ENCODE measurements at places on chromosomes 4 and X.

DNA sequence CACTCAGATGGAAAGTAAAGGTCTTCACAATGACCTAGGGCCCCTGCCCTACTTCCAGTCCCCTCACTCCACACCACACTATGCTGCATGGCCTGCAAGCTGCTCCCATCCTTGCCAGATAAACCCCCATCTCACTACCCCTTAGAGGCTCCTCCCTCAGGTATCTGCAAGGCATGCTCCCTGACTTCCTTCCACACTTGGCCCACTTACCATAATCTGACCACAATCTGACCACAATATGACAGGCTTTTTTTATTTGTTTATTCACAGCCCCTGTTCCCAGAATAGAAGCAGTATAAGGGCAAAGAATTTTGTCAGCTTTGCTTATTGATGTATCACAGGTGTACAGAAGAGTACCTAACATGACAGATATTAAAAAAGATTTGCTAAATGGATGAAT is 124.7 kb downstream of the CAMK2D start:
- no peak for DNase-seq

DNA sequence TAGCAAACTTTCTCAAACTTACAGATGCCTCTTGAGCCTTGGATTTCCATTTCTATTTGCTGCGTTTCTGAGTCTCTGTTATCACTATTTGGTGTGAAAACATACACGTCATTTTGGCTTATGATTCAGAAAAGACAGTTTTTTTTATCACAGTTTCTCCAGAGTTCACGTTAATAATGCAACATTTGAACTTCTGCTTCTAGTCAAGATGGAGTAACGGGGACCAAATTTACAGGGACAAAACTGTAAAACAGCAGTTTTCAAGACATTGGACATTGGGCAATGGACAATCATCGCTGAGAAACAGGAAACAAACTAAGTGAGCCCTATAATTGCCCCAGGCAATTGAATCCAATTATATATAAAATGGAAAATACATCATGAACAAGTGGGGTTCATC is 36.2 kb upstream of the TASL start:
- DNase-seq = peak; percentile 67

- no peak for DNase-seq
These were observed 735.8 kb downstream of the RPA4 start for GRCh38 chrX:97619499-97619898.

GRCh38 chr4:56570041-56570440 is 64.5 kb downstream of the ARL9 start:
- no peak for DNase-seq

- no peak for DNase-seq
These were observed 80.8 kb downstream of the LARP1B start for GRCh38 chr4:128141866-128142265.

GRCh38 chr4:10015140-10015753 is 6.0 kb downstream of the SLC2A9 start:
- DNase-seq = no peak

GRCh38 chr4:37381040-37381668 is 136.6 kb downstream of the NWD2 start:
- DNase-seq = no peak

- no peak for DNase-seq
These were observed 134.8 kb downstream of the HS3ST1 start for GRCh38 chr4:11293866-11294265.

DNA sequence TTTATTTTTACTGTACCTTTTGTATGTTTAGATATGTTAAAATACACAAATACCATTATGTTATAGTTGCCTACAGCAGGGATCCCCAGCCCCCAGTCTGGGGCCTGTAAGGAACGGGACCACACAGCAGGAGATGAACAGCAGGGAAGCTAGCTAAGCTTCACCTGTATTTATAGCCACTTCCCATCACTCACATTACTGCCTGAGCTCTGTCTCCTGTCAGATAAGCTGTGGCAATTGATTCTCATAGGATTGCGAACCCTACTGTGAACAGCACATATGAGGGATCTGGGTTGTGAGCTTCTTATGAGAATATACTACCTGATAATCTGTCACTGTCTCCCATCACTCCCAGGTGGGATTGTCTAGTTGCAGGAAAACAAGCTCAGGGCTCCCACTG is 73.9 kb downstream of the BMPR1B start:
- DNase-seq = no peak

- DNase-seq = no peak
These were observed 120.0 kb downstream of the RAB28 start for GRCh38 chr4:13364172-13364571.

- no peak for DNase-seq
These were observed 53.4 kb downstream of the TNIP2 start for GRCh38 chr4:2702770-2703169.

GRCh38 chrX:2657532-2658113 is 33.5 kb upstream of the CD99 start:
- no peak for DNase-seq

- DNase-seq = no peak
These were observed 10.7 kb downstream of the TRPC5OS start for GRCh38 chrX:111886678-111887077.

GRCh38 chr4:46432923-46433322 is 43.0 kb upstream of the GABRA2 start:
- no peak for DNase-seq

DNA sequence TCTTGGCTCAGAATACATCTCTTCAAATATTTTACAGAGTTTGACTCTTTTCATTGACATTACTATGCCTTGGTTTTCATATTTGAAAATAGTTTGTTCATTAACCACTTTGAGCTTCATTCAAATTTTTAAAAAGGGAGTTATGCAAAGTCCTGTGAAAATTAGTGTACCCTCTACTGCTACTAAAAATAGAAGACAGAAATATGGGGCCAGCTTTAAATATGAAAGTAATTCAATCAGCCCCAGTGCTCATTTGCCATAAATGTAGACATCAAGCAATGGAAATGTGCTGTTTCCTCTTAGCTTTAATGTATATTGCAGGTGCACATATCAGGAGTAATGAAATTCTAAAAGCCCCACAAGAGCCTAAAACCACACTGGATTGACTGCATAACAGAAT is 218.7 kb downstream of the SPATA18 start:
- no peak for DNase-seq

DNA sequence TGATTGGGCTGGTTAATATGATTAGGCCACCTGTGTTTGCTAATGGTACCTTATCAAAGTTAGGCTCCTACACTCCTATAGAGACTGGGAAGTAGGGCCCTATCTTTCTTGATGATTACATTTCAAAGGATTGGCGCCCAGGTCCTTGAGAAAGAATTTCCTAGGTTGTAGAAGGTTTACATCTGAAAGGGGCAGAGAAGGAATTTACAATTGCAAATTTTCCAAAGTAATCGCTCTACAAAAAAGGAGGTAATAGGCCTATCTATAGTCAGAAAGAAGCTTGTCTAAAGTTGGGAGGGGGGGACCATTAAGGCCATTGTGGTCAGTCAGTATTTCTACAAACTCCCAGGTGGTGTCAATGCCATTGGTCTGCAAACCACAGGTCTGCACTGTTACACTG is 638.4 kb downstream of the IL1RAPL1 start:
- no peak for DNase-seq

- no peak for DNase-seq
These were observed 453.0 kb downstream of the PCDH11X start for GRCh38 chrX:92232182-92232581.

- no peak for DNase-seq
These were observed 56.1 kb downstream of the FAM193A start for GRCh38 chr4:2592572-2592971.

GRCh38 chrX:109140463-109140862 is 341.4 kb downstream of the GUCY2F start:
- DNase-seq = no peak

DNA sequence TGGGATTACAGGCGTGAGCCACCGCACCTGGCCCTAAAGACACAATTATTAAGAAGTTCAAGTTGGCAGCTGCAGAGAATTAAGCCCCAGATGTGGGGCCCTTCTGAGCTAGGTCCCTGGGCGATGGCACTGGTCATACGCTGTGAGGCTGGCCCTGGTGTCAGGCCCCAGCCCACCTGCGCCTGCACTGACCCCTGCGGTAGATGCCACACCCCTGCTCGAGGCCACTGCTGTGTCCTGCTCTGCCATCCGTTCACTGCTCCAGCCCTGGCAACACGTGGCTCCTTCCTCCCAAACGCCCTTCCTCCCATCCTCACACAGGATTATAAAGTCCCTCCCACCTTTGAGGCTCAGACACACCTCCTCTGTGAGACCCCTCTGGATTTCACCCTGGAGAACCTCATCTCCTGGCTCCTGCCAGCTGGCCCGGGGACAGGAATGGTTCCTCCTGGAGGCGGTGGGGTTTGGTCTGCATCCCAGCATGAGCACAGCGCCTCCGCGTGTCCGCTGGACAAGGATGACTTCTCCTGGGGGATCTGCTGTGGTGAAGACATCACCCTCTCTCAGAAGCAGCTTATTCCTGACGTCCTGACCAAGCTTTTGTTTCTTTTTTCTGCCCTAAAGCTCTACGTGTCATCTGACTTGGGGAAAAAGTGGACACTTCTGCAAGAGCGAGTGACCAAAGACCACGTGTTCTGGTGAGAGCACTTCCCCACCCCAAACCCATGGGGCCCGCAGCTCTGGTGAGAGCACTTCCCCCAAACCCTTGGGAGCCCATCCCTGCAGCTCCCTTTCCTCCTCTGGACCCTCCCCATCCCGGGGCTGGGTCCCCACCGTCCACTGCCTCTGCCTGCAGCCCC is 219.0 kb upstream of the PSAPL1 start:
- no peak for DNase-seq

DNA sequence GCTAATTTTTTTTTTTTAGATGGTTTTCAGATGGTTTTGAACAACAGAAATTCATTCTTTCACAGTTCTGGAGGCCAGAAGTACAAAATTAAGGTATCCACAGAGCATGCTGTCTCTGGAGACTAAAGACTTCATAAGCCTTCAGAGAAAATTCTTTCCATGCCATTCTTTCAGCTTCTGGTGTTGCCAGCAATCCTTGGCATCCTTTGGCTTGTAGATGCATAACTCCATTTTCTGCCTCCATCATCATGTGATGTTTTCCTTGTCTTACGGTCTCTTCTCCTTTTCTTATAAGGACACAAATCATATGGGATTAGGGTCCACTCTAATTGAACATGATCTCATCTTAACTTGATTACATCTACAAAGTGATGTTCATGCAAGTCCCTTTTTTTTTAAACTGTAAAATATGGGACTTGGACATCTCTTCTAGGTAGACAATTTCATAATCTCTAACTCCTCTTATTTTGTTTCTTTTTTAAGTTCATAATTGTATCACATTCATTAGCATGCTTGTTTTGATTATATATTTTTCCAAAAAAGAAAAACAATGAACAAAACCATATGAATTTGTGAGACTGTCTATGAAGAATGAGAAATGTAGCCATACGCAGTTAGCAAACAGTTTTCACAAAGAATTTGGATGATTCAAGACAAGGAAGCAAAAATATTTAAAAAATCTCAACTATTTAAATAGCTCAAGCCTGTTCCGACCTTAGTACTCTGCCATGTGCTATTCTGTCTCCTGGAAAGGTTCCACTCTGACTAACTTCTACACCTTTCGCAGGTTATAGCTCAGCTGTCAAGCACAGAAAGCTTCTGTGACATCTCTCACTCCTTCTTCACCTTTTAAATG is 53.1 kb upstream of the GIMD1 start:
- DNase-seq = no peak

- DNase-seq = no peak
These were observed 729.1 kb downstream of the STPG2 start for GRCh38 chr4:97414161-97414560.

DNA sequence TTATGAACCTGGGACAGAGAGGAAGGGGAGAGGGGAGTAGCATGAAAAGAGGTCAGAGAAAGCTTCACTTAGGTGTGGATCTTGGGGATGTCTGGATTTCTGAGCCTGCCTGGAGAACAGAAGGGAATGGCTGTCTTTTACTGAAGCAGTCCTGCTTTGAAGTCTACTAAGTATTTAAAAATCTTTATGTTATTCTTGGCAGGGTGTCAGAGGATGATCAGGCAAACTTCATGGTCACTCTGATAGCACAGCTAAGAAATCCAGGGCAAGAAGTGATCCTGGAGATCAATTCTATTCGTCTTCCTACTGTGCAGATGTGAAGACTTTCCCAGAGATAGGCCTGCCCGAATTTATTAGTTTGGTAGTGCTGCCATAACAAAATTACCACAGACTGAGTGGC is 464.4 kb upstream of the BOD1L1 start:
- DNase-seq = no peak

DNA sequence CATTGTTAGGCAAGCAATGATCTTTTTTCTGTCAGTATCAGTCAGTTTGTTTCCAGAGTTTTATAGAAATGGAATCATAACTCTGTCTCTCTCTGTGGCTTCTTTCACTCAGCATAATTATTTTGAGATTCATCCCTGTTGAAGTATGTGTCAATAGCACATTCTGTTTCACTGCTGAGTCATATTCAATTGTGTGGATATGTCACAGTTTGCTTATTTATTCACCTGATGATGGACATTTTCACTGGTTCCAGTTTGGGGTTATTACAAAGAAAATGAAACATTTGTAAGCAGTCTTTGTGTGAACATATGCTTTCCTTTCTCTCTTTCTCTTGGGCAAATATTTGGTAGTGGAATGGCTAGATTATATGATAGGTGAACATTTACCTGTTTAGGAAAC is 10.2 kb upstream of the ZNF718 start:
- DNase-seq = no peak

- no peak for DNase-seq
These were observed 83.7 kb downstream of the FREM3 start for GRCh38 chr4:143616771-143617170.

DNA sequence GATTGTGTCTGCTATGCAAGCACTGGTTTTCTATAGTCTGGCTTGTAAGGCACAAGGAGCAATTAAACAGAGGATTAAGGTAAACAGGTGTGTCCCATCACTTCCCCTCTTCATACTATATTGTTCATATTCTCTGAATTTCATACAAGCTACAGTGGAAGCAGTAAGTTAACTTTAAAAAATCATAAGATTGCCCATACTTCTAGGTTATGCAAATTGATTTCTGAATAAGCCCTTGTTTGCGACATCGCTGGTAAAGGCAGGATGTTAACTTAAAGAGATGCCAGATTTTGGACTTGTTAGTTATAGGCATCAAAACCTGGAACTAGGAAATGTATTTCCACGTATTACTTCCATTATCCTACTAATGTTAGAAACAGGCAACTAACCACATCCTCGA is 1.0 kb upstream of the TMEM131L start:
- DNase-seq = no peak

DNA sequence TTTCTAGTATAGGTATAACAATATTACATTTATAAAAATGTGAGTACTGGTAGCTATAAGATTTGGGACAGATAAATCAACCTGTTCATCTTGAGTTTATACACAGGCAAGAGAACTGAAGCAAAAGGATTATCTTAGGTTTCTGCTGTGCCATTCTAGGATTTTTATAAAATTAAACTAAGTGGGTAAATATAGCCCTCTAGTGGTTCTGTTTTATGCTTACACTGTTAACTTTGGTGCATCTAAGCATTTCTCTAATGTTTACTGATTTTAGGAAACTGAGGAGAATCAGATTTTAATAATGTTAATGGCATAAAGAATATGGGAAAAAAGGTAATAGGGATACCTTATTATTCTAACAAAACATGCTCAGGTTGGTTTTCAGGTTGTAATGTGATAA is 1.1 kb upstream of the RRH start:
- no peak for DNase-seq

All from SIG-M5 (cell line).